ENCODE measurements at places on chromosomes 16 and 17.

DNA sequence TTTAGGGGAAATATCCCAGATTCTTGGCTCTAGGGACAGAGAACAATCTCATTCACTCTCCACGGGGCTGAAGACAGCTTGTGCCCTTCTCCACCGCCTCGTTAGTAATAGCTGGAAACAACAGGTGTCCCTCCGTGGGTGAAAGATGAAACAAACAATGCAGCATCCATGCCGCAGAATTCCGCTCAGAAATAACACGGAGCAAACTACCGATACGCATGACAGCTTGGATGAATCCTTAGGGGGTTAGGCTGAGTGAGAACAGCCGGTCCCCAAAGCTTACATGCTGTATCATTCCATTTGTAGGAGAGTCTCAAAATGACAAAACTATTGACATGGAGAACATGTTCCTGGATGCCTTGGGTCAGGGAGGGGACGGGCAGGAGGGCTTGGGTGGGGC lies 29.4 kb upstream of the CACNG1 start:
- no peak for DNase-seq

- no peak for DNase-seq
Observed at GRCh38 chr17:4895657-4896331, 3.5 kb upstream of the C17orf107 start.

GRCh38 chr17:10061111-10061845 lies 137.1 kb downstream of the GAS7 start:
- no peak for DNase-seq

DNA sequence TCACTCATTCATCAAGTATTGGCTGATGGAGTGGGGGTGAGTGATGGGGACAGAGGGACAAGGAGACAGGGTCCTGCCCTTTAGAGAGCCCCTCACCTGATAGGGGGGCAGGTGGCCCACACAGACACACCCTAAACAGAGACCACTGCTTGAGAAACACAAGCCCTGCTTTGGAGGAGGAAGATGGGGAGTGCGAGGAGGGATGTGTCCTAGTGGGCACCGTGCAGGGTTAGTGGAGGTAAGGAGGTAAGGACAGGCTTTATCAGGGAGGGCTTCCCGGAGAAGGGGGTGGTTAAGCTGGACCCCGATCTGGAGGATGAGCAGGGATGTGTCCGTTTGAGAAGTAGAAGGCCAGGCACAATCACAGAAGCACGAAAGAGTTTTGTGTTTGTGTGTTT lies 8.2 kb upstream of the SMTNL2 start:
- DNase-seq = no peak

- DNase-seq = no peak
Observed at GRCh38 chr16:57984443-57985203, 13.7 kb upstream of the CNGB1 start.
